Natural killer cell (primary cell): ENCODE measurements at places on chromosomes 11 and 22. TPM values are rescaled to one million over a fixed set of nuclear protein-coding genes. Genes with fewer than 3 reads are reported as not detected.

- H3K27me3 ChIP-seq, result no peaks in the 10 kb centered on the region
- peaks cover 17% of the 10 kb centered on the region for H3K36me3 ChIP-seq
- H3K4me3 ChIP-seq, result peak within 1 kb of the TSS; percentile 76
- H3K4me1 ChIP-seq, result peaks cover 25% of the 10 kb centered on the region
Measured at GRCh38 chr22:40346185-40347118, at the start of gene ADSL. TSS of gene ADSL (plus strand) at chr22:40346500. CDS start at chr22:40346559, 59 bp downstream.

DNA sequence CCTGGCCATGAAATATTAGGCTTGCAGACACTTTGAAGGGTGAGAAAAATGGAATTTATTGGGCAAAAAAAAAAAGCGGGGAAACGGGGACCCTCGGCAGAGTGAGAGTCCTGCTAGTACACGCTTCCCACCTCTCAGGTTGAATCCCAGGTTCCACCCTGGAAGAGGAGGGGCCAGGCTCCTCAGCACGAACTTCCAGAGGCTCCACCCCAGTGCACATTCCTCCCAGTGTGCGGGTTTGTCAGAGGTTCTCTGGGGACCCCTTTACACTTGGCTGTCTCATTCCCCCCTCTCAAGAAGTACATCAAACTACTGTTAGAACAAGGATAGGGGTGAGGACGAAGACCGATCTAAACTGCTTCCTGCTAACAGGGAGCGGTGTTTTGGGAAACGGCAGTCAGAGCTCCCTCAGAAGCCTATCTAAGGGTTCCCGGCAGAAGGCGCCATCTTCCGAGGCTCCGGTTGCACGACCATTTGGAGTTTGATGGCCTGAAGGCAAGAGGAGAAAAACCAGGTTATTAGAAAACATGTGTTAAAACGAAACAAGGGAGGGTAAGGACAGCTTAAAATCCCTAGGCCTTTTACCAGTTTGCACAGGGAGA is 27.5 kb downstream of the FOLR3 start:
- DNase-seq, result no peak
- no peaks in the 10 kb centered on the region for H3K4me1 ChIP-seq
- H3K27me3 ChIP-seq, result no peaks in the 10 kb centered on the region

The CNTF gene
- total RNA-seq, result 5.5 TPM

The CHRM1 gene
- total RNA-seq, result not detected

- H3K4me3 ChIP-seq, result no peak overlapping the region
- H3K36me3 ChIP-seq, result peaks cover 83% of the 10 kb centered on the region
- H3K27ac ChIP-seq, result no peak overlapping the region
- H3K27me3 ChIP-seq, result no peaks in the 10 kb centered on the region
- no peak for DNase-seq
Measured at GRCh38 chr22:29801796-29802195, 34.6 kb downstream of the UQCR10 start.

The LMNTD2 gene
- total RNA-seq, result 3.5 TPM

DNA sequence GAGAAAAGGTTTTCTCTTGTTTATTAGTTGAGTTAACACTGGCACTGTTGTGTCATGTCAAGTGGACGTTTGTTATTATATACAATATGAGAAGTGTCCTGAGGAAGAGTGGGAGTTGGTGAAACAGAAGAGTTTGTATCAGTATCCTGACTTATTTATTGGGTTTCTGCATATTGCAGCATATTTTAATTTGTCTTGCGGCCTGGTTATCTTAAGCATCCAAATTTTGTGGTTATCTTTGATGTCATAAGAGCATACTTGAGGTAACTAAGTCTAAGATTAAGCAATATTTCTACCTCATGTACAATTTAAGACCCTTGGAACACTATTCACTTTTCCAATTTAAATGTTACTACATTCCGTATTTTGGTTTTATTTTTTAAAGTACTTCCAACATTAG is 103.5 kb downstream of the DDX10 start:
- no peak for DNase-seq
- H3K4me1 ChIP-seq, result no peaks in the 10 kb centered on the region
- H3K27me3 ChIP-seq, result no peaks in the 10 kb centered on the region
- H3K27ac ChIP-seq, result no peak overlapping the region

DNA sequence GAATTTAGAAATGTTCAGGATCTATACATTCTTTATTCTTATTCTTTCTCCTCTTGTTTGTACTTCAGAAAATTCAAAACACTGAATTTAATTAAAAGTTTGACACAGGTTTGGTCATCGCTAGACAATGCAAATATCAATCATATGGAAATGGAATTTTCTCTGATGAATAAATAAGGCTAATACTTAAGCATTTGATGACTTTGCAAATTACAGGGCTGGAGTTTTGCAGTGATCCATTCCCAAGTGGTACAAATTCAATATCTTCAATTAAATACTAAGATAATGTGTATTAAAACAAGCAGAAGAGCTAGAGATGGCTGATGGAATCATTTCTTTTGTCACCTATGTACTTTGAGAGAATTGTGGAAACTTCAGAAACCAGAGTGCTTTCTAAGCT is 439.6 kb downstream of the DYNC2H1 start:
- H3K27me3 ChIP-seq, result no peaks in the 10 kb centered on the region
- H3K4me3 ChIP-seq, result no peak overlapping the region
- no peaks in the 10 kb centered on the region for H3K36me3 ChIP-seq

GRCh38 chr22:33598821-33599220 is 321.5 kb downstream of the LARGE1 start:
- no peak overlapping the region for H3K27ac ChIP-seq
- DNase-seq, result no peak
- no peak overlapping the region for H3K4me3 ChIP-seq
- H3K36me3 ChIP-seq, result no peaks in the 10 kb centered on the region
- no peaks in the 10 kb centered on the region for H3K27me3 ChIP-seq

The GVQW3 gene
- 4.0 TPM for total RNA-seq

DNA sequence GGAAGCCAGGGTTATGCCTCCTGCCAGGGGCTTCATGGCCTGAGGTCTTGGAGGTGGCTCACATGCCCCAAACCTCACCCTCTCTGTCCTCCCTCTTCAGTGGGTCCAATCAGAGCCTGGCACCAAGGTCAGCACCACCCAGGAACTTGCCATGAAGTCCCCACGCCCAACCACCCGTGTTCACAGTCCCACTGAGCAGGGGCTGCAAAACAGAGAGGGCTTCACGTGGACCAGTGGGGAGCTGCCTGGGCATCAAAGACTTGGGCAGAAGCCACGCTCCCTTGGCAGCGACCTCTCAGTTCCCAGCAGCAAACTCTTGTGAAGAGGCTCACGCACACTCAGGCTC is 425.8 kb upstream of the B3GAT1 start:
- no peaks in the 10 kb centered on the region for H3K4me1 ChIP-seq
- no peak overlapping the region for H3K4me3 ChIP-seq
- no peak for DNase-seq
- H3K27me3 ChIP-seq, result no peaks in the 10 kb centered on the region

The OR56A4 gene
- total RNA-seq, result 0.13 TPM

GRCh38 chr22:29224859-29225410 is 19.2 kb downstream of the EMID1 start:
- H3K4me1 ChIP-seq, result no peaks in the 10 kb centered on the region
- H3K4me3 ChIP-seq, result no peak overlapping the region
- no peaks in the 10 kb centered on the region for H3K36me3 ChIP-seq
- no peaks in the 10 kb centered on the region for H3K27me3 ChIP-seq
- no peak overlapping the region for H3K27ac ChIP-seq
- DNase-seq, result no peak

DNA sequence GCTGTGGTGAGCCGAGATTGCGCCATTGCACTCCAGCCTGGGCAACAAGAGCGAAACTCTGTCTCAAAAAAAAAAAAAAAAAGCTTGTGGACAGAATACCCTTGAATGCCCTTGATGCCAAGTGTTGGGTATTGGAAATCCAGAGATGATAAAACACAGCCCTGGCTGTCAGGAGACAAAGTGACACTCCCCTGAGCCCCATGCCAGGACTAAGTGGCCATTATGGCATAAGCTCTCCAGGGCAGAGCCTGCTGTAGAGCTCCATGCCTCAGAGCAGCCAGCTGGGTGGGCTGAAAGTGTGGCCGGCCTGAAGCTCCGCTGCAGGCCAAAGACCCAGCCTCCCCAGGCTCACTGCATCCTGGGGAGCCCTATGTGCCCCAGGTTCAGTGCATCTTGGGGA is 4.9 kb downstream of the RNF215 start:
- H3K27me3 ChIP-seq, result no peaks in the 10 kb centered on the region
- no peak for DNase-seq
- peaks cover 9% of the 10 kb centered on the region for H3K4me1 ChIP-seq
- no peak overlapping the region for H3K4me3 ChIP-seq

DNA sequence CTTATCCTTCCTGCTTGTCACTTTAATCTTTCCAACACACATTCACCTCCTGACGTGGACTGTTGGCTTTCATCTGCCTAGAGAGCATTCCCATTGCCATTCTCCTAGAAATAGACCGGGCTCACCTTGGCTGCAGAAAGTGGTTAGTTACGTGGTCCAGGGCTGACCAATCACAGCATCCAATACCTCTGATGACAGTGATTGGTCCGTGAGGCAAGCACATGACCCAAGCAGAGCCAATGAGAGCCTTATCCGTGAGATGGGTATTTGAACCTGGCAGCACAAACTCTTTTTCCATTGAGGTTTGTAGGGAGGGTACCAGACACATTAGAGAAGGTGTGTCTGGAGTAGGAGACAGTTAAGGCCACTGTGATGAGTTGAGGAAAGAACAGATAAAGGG is 85.8 kb downstream of the MIAT start:
- no peak for DNase-seq
- no peak overlapping the region for H3K4me3 ChIP-seq

- no peaks in the 10 kb centered on the region for H3K36me3 ChIP-seq
- no peaks in the 10 kb centered on the region for H3K4me1 ChIP-seq
- no peak overlapping the region for H3K27ac ChIP-seq
- H3K27me3 ChIP-seq, result no peaks in the 10 kb centered on the region
- no peak overlapping the region for H3K4me3 ChIP-seq
Measured at GRCh38 chr11:129271030-129271429, 78.9 kb upstream of the ARHGAP32 start.

- DNase-seq, result no peak
Measured at GRCh38 chr22:45805413-45805812, 133.8 kb downstream of the ATXN10 start.

The ARHGAP20 gene
- total RNA-seq, result not detected

The LRRC55 gene
- total RNA-seq, result not detected

- no peaks in the 10 kb centered on the region for H3K27me3 ChIP-seq
- H3K4me1 ChIP-seq, result no peaks in the 10 kb centered on the region
- H3K27ac ChIP-seq, result no peak overlapping the region
- no peak overlapping the region for H3K4me3 ChIP-seq
- no peak for DNase-seq
Measured at GRCh38 chr11:81070948-81071347, 1630.1 kb upstream of the TENM4 start.

GRCh38 chr11:69039501-69039900 is 9.2 kb upstream of the TPCN2 start:
- DNase-seq, result no peak
- H3K27ac ChIP-seq, result no peak overlapping the region
- H3K4me3 ChIP-seq, result no peak overlapping the region
- no peaks in the 10 kb centered on the region for H3K27me3 ChIP-seq
- no peaks in the 10 kb centered on the region for H3K4me1 ChIP-seq

GRCh38 chr11:107116358-107116757 is 98.1 kb upstream of the GUCY1A2 start:
- no peaks in the 10 kb centered on the region for H3K36me3 ChIP-seq
- no peak overlapping the region for H3K27ac ChIP-seq
- H3K4me3 ChIP-seq, result no peak overlapping the region

- no peak for DNase-seq
- no peak overlapping the region for H3K27ac ChIP-seq
- no peaks in the 10 kb centered on the region for H3K36me3 ChIP-seq
- H3K27me3 ChIP-seq, result peaks cover 41% of the 10 kb centered on the region
- H3K4me1 ChIP-seq, result no peaks in the 10 kb centered on the region
- no peak overlapping the region for H3K4me3 ChIP-seq
Measured at GRCh38 chr11:22342211-22343031, 4.2 kb downstream of the SLC17A6 start.

DNA sequence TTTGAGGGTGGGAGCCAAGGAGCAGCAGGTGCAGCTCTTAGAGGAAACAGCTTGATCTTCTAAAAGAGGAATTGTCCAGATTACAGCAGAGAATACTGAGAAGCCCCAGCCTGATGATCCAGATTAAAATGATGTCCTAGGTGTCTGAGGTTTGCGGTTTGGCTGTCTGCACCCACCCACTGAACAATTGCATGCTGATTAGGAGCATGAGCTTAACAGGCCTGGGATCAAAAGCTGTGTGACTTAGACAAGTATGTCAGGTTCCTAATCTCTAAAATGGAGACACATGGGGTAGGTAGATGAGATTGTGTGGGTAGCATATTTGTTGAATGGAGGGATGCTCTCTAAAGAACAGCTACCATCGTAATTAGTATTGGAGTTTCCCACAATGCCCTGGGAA is 166.8 kb upstream of the SEZ6L start:
- no peak overlapping the region for H3K27ac ChIP-seq
- H3K36me3 ChIP-seq, result no peaks in the 10 kb centered on the region
- no peak for DNase-seq
- H3K27me3 ChIP-seq, result peaks cover 5% of the 10 kb centered on the region

GRCh38 chr22:24805790-24806662 is at the start of gene SGSM1:
TSS of gene SGSM1 (plus strand) at chr22:24806211. CDS start at chr22:24806326, 115 bp downstream.
- H3K4me3 ChIP-seq, result peak within 1 kb of the TSS; percentile 75
- H3K4me1 ChIP-seq, result peaks cover 16% of the 10 kb centered on the region
- peak within 1 kb of the TSS; percentile 69 for H3K27ac ChIP-seq
- peak; percentile 81 for DNase-seq

The KRTAP5-1 gene
- total RNA-seq, result not detected

The ANKK1 gene
- total RNA-seq, result 0.93 TPM

DNA sequence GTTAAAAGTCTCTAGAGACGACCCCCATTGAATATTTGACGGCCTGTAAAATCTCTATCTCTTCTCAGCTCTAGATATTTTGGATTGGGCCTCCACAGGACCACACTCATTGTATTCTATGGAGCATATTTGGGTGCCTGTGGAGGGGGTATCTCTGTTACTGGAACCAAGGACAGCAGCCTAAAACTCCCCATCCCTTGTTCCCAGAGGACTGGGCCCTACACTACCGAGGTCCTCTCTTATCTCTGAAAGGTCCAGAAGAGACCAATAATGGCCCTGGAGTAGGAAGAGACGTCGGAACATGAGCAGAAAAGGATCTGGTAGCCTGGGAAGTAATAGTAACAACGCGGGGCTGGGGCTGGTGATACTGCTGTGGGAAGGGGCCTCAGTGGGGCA is 542 bp downstream of the HPS4 start:
- H3K27ac ChIP-seq, result peak overlapping the region; percentile 84
- peaks cover 6% of the 10 kb centered on the region for H3K36me3 ChIP-seq
- no peak for DNase-seq
- peak overlapping the region; percentile 64 for H3K4me3 ChIP-seq
- peaks cover 19% of the 10 kb centered on the region for H3K4me1 ChIP-seq
- no peaks in the 10 kb centered on the region for H3K27me3 ChIP-seq

The FAM83F gene
- total RNA-seq, result 1.0 TPM

- H3K4me1 ChIP-seq, result no peaks in the 10 kb centered on the region
- H3K36me3 ChIP-seq, result no peaks in the 10 kb centered on the region
- H3K27me3 ChIP-seq, result no peaks in the 10 kb centered on the region
- no peak for DNase-seq
- H3K4me3 ChIP-seq, result no peak overlapping the region
- no peak overlapping the region for H3K27ac ChIP-seq
Measured at GRCh38 chr11:32290783-32291182, 144.6 kb downstream of the WT1 start.
